ENCODE measurements at places on chromosomes 7 and 10. TPM values are rescaled to one million over a fixed set of nuclear protein-coding genes. Genes with fewer than 3 reads are reported as not detected.

Gene NEURL1
- 0.24 TPM for total RNA-seq

Gene POLR3A
- total RNA-seq: 19.6 TPM

Gene GPR26
- not detected for total RNA-seq

Gene RHBDD2
- total RNA-seq: 15.1 TPM

Gene PBLD
- total RNA-seq: 1.1 TPM

Gene MPP7
- 23.7 TPM for total RNA-seq

Data from tracheal epithelial cell (primary cell).